Activated naive CD8-positive, alpha-beta T cell treated with anti-CD3 and anti-CD28 coated beads for 36 hours (primary cell): ENCODE measurements at places on chromosomes 2 and 18.

DNA sequence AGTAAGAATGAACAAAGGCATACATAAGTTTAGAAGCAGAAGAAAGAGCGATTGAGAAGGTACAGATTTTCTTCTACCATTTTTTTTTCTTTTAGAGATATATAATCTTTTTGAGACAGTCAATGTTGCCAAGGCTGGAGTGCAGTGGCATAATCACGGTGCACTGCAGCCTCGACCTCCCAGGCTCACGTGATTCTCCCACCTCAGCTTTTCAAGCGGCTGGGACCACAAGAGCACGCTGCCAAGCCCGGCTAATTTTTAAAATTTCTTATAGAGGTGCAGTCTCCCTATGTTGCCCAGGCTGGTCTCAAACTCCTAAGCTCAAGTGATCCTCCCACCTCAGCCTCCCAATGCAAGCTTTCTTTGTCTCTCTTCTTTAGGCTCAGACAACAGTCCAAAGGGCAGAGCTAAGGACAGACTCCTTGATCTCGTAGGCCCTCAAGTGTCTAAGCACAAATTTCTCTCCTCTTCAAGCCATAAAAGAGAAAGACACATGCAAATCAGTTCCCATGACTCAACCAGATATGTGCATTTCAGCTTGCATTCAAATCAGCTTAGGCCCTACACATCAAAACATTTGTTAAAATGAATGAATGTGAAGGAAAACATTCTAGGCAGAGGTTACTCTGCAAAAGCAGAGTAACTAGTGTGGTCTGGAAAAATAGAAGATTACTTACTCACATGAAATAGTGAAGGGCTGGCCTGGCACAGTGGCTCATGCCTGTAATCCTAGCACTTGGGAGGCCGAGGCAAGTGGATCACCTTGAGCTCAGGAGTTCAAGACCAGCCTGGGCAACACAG is 18.0 kb downstream of the ITSN2 start:
- DNase-seq: no peak

DNA sequence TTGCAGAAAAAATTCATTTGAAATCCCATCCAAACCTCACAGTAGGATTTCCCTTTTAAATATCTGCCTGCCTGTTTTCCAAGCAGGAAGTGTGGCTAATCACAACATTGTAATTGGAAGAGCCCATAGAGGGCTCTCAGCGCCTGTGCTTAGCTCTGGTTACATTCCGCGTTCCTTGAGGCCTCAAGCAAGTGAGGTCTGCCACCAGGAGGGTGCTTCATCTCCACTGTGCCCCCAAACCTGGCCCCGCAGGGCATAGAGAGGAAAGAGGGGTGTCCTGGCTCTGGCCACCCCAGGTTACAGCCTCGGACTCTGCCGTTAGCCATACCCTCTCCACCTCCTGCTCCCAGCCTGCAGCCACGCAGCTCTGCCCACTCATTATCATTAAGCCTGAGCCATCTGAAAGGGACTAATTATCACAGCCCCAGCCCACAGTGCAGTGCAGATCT is 214.8 kb downstream of the SP3 start:
- no peak for DNase-seq

DNA sequence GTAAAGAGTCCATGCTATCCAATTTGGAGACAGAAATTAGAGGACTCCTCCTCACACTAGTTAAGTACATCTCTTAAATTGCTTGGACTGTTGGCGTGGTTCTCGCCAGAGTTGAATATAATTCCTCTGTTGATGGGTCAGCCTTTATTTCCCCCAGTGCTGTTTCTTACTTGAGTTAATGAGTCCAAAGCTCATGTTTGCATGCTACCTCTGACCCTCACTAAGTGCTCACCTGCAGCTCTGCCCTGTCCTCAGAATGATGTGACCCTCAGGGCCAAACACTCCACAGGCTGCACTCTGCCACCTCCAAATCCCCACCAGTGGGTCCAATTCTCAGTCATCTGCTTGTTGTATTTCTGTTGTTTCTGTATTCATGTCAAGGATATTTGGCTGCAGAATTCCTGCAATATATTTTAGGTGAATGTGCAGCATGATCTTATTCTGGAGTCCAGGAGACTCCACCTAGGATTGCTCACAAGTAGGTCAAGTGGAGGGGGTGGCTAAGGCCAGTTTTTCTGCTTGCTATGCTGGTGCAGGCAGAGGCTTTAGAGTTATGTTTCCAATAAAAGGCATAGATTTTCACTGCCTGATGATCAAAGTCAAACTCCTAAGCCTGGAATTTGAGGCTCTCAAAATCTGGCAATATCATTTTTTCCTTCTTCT is 37.8 kb downstream of the RDH14 start:
- DNase-seq: no peak

- no peak for DNase-seq
Measured at GRCh38 chr2:229243890-229244560, 27.1 kb downstream of the PID1 start.

- no peak for DNase-seq
Measured at GRCh38 chr18:40555914-40556313, 1399.1 kb upstream of the PIK3C3 start.

DNA sequence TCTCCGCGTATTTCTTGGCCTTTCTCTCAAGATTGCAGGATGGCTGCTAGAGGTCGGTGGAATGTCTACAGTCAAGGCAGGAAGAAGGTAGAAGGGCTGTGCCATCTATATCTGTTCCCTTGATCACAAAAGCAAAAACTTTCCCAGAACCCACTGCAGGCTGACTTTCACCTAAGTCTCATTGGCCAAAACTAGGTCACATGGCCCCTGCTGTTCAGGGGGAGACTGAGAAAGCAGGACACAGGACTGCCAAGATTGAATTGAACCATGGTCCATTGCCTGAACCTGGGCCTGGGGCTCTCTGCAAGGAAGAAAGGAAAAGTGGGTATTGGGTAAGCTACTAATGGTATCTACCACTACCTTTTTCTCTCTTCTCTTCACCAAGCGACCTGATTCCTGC is 9.7 kb upstream of the GRP start:
- no peak for DNase-seq

DNA sequence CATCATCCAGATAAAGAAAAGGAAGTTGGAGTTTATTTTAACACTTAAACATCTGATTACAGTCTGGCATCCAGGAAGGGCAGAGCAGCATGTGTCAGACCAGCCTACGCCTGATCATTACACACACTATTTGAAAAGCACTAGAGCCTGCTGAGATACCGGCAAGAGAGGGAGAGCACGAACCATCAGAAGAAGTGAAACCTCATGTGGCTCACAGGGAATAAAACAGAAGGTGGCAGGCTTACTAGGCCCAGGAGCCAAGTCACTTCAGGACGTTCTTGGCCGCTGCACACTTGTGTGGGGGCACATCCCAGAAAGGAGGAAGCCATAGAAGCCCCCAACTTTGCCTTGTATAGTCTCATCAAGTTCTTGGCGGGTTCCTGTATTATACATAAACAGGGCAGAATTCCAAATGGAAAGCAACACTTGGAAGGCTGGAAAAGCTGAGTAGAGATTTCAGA is 105.5 kb downstream of the UGGT1 start:
- no peak for DNase-seq

DNA sequence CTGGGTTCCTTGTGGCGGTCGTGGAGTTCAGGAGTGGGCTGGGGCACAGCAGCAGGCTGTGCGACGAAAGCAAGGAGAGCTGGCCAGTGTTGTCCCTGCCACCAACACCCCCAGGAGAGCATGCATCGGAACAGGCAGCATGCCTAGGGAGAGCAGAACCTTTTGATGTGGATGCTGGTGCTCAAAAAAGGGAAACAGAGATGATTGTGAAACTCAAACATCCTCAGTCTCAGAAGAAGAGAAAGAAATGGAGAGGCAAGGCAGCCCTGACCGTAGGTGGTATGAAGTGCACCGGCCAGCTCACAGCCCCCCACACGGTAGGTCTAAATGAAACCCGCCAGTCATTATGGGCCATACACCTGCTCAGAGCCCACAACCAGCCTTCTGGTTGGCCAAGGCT is 253.4 kb downstream of the GBX2 start:
- DNase-seq: no peak

GRCh38 chr2:130337735-130338325 is 4.9 kb upstream of the IMP4 start:
- no peak for DNase-seq

DNA sequence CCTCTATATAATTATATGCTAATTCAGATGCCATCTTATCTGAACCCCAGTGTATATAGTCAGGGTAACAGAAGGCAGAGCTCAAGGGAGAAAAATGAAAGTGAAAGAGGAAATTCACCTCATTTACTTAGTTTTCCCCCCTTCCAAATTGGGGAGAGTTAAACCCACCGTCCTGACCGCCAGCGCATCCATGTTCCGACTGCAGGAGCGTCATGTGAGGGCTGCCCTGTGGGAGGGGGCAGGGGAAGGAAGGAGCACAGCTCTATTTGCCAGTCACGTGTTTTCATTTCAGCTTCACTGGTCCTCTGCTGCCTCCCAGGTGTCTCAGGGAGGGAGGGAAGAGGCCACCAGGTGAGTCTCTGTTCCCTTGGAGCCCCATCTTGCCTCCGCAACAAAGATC is 13.2 kb downstream of the CNNM4 start:
- DNase-seq: peak; percentile 57

DNA sequence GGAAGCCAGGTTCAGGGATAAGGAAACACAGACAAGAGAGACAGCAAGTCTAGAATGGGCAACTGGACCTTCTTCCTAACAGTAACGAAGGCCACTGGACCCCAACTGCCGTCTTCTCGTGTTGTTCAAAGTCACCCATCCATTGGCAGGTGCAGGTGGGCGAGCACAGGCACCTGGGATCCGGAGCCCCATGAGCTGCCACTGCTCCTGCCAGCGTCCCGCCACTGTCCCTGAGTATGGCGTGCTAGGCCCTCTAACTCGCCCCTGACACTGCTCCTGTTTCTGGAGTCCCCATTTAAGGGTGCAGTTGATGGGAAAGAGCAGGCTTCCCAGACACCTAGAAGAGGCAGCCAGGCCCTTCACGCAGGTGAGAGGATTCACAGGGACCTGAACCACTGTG is 48.0 kb downstream of the NDUFA10 start:
- DNase-seq: no peak

DNA sequence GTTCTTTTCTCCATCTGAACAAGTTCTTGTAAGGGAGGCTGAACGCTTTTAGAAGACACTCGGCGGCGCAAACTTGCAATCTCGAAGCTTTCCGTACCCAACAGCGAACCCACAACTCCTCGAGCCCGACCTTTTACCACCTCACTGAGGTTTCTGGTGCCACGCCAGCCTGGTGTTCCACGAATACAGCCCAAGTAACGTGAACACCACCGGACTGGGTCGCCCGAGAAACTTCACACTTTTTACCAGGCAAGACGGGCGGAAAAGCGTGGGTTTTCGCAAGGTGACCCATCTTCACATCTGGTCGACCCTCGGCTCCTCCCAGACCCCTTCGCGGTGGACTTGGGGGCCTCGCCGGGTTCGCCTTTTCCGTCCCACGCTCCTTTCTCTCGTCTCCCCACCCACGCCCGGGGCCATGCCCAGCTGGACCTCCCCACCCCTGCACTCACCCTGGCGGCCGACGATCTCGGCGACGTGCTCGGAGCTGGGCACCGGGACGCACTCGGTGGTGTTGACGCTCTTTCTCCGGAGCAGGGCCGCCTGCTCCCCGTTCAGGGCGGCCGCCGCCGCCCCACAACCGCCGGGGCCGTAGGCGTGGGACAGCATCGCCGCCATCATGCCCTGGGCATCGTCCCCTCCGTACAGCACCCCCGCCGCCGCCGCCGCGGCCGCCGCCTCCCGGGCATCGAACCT is 1.2 kb downstream of the MEX3C start:
- DNase-seq: peak; percentile 60

DNA sequence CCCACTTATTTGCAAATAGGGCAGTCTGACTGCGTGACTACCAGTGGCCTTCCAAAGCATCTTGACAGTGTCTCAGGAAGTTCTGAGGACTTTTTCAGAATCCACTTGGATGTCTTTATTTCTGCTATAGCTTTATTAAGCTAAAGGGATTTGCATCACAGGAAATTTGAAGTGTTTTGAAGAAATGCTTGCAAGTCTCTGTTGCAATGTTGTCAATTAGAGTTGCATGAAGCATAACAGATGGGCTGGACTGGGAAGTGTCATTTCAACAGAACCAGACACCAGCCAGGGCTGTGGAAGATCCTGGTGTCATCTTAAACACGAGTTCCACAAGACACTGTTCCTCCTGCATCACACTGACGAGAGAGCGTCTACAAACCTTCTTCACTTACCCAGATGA is 224.5 kb downstream of the EN1 start:
- DNase-seq: no peak

DNA sequence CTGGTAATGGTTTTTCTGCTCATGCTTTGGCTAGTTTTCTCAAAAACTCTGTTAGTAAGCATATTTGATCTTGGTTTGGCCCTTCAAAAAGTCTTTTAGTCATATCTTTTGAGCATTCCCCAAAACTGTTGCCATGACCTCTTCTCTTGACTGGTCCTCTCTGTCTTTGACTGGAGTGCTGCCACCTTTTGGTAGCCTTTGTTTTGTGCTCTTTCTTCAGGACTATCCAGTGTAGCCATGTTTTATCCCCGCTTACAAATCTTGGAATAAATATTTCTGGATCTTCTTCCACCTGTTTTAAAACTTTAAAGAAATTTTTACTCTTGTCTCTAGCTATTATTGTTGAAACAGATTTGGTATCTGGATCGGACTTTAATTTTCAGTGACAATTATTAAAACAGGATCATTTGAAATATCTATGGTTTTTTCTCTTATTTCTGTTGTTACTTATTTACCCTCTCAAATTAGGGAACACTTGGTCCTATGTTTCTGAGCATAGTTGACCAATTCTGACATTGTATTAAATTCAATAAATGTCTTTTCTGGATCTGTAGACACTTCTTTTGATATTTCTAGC is 965 bp upstream of the ELOA2 start:
- DNase-seq: no peak

GRCh38 chr2:211157211-211157610 is 600.8 kb downstream of the CPS1 start:
- DNase-seq: no peak

DNA sequence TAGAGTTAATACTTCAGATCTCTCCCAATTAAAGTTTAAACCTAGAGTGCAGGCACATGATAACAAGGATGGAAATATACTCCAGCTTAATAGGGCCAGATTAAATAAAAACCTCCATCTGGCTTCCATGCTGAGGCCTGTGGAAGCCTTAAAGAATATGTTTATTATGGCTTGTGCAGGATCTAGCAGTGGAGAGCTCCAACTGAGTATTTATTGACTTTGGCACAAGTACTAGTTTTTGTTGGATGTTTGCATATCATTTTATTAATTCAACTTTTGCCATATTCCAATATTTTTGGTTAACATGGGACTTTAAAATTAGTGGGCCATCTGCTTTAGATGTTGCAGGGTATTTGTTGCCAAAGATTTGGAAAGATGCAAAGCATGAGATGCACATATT is 860.4 kb upstream of the SOX11 start:
- DNase-seq: no peak

DNA sequence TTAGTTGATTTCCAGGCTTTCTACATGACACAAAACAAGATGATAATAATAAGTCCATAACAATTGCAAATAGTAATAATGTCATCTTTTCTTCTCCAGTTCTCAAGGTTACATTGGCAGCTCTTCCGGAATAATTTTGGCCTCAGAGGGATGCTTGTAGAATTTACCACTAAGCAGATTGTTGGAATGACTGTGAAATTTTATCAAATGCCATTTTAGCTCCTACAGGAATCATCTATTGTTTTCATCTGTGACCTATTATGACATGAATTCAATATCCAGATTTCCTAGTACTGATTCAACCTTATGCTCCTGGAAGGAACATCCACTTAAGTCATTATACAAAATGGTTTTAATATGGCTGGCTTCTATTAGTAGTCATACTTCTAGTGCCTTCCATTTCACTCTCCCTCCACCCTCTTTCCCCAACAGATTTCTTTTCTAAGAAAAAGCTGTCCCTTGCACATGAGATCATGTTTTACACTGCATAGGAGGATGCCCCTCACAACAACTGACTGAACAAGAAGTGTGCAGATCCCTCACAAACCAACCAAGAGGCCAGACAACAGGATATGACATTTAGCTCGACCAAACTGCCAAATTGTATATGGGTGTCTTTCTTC is 200.0 kb downstream of the DNER start:
- no peak for DNase-seq
